Activated CD4-positive, alpha-beta T cell treated with anti-CD3 and anti-CD28 coated beads, Interleukin-2, amount 50 U/mL, for 48 hours (primary cell): ENCODE measurements at places on chromosomes 16 and 17.

DNA sequence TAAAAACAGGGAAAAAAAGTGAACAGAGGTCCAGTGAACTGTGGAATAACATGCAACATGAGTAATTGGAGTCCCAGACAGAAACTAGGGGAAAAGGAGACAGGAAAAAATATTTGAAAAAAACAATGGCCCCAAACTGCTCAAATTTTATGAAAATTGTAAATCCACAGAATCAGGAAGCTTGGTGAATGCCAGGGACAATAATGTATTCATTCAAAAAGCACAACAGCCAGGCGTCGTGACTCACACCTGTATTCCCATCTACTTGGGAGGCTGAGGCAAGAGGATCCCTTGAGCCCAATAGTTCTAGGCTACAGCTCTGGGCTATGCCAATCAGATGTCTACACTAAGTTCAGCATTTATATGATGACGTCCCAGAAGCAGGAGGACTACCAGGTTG lies 23.7 kb downstream of the NCOR1 start:
- DNase-seq = no peak

DNA sequence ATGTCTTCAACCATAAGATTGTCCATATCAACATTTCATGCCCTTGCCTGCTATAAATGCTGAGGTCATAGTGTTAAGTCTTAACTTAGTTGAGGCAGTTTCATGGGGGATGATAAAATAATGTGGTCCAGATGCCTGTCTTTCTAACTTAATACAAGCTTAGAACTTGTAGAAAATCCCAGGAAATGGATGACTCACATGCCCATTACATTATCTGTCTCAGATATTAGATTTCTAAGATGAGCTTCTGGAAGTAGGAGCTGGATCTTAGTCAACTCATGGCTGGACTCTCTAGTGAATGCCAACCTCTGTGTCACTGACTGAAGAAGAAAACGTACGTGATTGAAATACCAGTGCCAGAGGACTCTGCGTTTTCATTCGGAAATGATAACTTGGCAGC lies 797.5 kb upstream of the EEF2KMT start:
- no peak for DNase-seq

DNA sequence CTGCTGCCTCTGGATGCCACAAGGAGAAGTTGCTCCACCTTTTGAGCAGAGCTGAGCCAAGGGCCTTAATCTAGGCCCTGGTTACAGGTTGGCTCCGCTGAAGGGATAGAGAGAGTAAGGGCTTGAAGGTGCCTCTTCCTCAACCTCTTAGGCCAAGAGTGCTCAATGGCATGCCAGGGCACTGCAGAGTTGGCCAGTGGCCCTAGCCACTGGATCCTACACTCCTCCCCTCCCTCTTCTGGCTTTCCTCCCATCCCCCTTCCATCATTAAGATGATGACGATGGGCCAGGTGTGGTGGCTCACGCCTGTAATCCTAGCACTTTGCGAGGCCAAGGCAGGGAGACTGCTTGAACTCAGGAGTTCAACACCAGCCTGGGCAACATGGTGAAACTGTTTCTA lies 50.5 kb downstream of the MYO18A start:
- no peak for DNase-seq

DNA sequence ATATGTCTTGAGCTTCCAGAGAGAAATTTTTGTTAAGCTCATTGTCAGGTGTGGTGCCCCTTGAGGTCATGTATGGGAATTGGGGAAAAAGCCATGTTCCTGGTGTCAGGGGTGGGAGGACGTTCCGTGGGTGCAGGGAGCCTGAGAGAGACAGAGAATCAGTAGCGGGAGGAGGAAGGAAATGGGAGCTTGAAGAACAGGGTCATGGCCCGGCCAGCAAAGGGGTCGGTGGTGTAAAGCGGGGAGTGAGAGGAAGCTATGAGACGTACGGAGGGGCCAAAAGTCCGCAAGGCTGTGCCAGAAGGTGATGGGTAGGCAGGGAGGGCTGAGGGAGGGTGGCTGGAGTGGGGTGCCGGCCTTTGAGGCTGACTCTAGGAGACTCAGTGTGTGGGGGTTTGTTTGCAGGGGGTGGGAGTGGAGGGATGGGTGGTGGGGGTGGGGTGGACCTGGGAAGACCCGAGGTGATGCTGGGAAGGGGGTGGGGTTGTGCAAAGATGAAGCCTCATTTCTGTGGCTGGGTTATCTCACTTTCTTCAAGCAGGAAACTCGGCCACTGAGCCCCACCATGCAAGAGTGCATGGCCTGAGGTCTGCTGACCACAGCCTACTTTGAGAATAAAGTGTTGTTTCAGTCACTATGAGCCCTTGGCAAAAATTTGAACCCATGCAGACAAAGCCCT lies 63.6 kb downstream of the PLCG2 start:
- no peak for DNase-seq

GRCh38 chr17:52134641-52135040 lies 23.9 kb downstream of the CA10 start:
- DNase-seq = no peak

DNA sequence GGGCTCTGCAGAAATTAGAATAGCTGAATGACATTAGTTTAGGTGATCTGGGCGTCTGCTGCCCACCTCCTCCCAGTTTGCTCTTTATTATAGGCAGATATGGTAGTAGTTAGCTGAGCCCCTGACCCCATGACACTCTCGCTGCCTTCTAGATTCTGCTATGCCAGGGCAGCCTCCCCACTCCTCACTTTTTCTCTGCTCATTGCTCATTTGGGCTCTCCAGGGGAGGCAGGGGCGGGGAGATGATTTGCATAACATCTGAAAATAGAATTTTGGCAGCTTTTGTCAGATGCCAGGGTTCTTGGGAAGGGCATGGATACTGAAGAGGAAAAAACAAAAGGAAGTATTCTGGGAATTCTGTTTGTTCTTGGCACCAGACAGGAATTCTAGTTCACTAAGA lies 78.0 kb upstream of the GAS7 start:
- no peak for DNase-seq

DNA sequence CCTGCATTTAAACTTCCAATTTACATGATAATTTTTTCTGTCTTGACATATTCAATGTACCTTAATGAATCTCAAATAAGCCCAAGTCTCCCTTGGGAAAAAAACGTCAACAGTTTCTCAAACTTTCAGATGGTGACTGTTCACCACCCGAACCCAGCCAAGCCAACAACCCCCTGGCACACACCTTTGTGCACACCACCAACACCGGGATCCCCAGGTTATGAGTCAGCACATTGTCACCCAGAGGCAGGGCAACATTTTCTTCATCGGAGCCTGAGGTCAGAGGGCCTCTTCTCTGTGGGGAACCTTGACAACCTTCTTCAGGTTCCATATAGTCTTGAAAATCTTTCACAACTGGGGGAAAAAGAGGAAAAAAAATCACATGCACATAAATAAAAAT lies 15.5 kb downstream of the DYNC1LI2 start:
- DNase-seq = no peak

DNA sequence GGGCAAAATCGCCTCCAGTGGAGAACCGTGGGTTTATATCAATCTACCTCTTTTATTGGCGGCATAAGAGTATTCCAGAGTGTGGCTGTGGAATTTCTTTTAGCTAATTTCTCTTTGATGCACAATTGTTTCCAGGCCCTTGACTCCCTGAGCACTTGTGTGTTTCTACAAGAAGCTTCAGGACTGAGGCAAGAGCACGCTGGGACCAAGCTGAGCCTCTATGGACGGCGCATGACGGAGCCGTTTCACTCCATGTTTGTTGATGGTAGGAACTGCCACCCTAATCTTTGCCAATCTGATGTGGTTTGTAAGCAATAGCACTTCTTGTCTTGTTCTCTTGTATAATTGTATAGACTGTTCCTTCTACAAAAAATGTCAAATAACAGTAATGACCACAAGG lies 11.2 kb upstream of the ANKRD40CL start:
- no peak for DNase-seq

- DNase-seq = no peak
Observed at GRCh38 chr17:77033892-77034404, 106.8 kb upstream of the SEC14L1 start.

GRCh38 chr17:12227547-12227946 lies 206.9 kb downstream of the MAP2K4 start:
- DNase-seq = no peak

- DNase-seq = no peak
Observed at GRCh38 chr17:83173914-83174361, 94.5 kb downstream of the METRNL start.

- no peak for DNase-seq
Observed at GRCh38 chr16:11413907-11414595, 68.8 kb downstream of the RMI2 start.

GRCh38 chr17:76421044-76421407 lies 31.9 kb downstream of the UBE2O start:
- no peak for DNase-seq

DNA sequence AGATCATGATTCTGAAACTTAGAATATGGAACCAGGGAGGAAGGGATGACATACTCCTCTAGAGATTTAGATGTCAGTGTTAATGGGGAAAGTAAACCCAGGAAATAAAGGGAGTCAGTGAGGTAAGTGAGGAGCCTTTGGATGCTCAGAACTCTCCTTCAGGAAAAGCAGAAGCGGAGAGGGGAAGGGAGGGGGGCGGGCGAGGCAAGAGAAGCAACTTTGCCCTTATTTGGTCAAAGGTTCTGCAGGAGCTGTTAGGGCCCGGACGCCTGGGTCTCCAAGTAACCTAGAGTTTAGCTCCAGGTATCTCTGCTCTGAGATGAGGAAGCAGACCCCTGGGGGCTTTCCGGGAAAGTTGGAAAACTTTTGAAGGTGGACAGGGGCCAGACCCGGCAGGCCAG lies 1.3 kb downstream of the PFN1 start:
- no peak for DNase-seq

DNA sequence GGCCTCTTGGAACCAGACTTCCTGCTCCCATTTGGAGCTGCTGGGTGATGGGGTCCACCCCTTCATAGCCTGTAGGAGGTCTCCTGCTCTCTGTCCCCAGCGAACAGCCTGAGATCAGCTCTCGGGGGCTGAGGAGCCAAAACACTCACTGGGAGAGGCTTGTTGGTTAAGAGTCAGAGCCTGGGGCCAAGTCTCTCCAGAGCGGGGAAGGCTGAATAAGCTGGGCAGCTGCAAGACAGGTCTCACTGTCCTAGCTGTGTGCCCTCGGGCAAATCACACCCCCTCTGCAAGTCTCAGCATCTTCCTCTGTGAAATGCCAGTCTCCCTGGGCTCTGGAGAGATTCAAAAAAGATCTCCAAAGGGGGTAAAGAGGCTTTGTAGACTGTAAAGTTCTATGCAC lies 174.6 kb downstream of the WSCD1 start:
- DNase-seq = no peak

GRCh38 chr16:16830401-16830800 lies 451.5 kb downstream of the NPIPA7 start:
- no peak for DNase-seq

- DNase-seq = no peak
Observed at GRCh38 chr16:13864689-13865088, 55.3 kb upstream of the ERCC4 start.

DNA sequence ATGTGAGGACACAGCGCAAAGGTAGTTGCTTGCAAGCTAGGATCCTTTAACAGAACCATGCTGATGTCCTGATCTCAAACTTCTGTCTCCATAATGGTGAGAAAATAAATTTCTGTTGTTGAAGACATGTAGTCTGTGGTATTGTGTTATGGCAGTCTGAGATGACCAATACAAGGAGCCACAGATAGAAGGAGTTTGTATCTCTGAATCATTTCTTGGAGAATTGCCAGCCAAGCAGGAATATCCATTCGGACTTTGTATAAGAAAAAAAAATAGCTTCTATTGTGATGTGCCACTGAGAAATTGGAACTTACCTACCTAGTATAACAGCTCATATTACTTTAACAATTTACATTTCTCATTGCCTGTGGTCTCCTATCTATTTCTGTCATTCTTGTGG lies 447.6 kb upstream of the CA10 start:
- DNase-seq = no peak

DNA sequence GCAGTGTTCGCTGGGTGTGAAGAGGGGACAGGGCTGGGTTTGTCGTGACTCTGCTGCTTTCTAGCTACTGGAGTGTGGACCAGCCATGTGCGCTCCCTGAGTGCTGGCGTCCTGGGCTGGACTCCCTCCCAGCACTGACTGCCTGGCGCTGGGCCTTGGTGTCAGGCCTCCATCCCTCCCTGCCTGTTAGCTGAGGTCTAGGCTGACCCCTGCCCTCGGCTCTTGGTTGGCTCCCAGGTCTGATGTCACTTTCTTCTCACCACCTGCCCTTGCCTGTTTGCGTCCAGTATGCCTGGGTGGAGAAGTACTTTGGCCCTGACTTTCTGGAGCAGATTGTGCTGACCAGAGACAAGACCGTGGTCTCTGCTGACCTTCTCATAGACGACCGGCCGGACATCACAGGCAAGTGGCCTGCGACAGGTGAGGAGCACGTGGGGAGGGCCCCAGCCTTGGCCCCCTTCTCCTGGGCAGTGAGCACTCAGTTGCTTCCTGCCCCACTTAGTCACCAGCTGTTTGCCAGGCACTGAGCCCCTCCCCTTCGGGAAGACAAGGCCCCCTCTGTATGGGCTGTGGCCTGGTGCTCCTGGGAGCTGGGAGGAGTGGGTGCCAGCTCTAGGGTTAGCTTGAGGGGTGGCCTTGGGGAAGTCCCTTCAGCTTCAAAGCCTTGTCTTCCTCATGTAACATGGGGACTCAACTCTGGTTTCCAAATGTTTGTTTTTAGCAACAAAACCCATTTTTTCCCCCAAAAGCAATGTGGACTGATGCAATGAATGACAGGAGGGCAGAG lies 41.5 kb downstream of the NT5M start:
- no peak for DNase-seq

DNA sequence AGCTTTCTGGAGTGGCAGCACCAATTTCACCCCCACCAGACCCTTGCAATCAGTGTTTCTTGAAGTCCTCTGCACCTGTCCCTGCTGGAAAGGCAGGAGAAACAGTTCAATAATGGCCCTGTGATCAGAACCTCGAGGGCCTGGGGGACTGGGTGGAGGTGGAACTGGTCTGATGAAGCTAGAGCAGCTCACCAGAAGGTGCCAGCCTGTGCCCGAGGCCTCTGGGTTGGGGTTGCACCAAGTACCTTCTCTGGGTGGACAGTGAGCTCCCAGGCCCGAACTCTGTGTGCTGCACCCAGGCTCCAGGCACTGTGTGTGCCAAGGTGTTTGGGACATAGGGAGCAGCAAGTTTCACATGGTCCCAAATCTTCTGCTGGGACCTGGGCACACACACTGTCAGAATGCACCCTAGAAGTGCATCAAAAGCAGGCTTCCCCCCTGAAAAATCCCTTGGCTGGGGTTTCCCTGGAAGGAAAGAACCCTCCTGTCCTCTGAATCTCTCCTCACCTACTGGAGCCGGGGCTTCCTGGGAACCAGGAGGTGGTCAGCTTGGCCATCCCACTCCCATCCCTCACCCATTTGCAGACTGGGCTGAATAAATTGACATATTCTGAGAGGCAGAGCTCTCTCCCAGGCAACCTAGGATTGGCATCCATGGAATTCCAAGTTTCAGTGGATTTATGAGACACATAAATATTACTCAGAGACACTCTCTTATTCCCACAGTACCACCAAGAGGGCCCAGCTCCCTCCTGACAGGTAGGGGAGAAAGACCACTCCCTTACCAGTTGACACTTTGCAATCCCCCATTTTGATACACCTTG lies 17.4 kb downstream of the CD300LG start:
- no peak for DNase-seq

GRCh38 chr17:64099543-64099942 lies 30.4 kb downstream of the ERN1 start:
- DNase-seq = no peak

GRCh38 chr16:3187798-3188674 lies at the start of gene OR1F1:
TSS of gene OR1F1 (plus strand) at chr16:3188204.
- DNase-seq = peak; percentile 79

- DNase-seq = no peak
Observed at GRCh38 chr17:76574166-76574565, 11.5 kb downstream of the ST6GALNAC2 start.
